ENCODE measurements at places on chromosomes 4 and X. TPM values are rescaled to one million over a fixed set of nuclear protein-coding genes. Genes with fewer than 3 reads are reported as not detected.

The SASH3 gene
- not detected for total RNA-seq

DNA sequence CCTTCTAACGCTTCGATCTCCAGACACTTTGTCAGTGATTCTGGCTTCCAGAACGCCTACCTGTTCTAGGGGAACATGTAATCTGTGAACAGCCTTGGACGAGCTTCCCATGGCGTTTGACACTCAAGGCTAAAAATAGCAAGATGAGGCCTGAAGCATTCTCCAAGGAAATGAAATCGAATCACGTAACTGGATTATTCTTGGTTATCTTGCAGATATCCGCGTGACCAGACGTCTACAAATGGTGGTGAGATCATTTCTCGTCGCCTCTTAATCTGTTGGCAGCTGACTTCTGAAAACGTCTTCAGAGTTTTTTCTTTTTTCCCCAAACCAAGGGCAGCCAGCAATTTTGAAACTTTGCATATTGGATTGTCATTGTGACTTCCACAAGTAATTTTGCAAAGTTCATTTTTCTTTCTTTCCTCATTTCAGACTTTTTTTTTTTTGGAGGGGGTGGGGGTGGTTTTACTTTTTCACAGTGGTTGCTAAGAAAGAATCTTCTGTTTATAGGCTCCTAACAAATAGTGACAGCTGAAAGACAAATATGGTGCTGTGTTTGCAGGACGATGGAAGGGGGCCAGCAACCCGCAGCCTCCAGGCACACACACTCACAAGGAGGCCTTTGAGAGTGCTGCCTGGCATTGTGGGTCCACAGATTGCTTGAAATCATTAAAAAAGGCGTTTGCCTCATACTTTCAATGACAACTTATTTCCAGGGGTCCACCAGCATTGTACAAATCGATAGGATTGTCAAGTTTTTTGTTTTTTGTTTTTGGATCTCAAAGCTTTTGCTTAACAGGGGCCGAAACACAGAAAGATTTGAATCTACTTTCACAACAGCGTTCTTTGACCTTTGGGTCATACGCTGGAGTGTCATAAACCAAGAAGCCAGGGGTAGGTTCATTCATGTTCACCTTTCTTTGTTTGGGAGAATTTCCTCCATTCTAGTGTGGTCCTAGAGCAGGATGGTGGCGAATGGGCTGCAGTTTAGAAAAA lies 32.4 kb upstream of the PDLIM3 start:
- H3K36me3 ChIP-seq: peaks cover 3% of the 10 kb centered on the region
- H3K27me3 ChIP-seq: no peaks in the 10 kb centered on the region
- peak; percentile 18 for DNase-seq
- peak overlapping the region; percentile 97 for H3K27ac ChIP-seq
- H3K4me3 ChIP-seq: peak overlapping the region; percentile 61

The MECP2 gene
- 51.0 TPM for total RNA-seq

The CT45A8 gene
- not detected for total RNA-seq

The COL4A6 gene
- total RNA-seq: 21.5 TPM

The DMD gene
- 9.7 TPM for total RNA-seq

The PAGE5 gene
- not detected for total RNA-seq

GRCh38 chr4:159682996-159683395 lies 580.1 kb downstream of the RAPGEF2 start:
- no peaks in the 10 kb centered on the region for H3K36me3 ChIP-seq
- peaks cover 22% of the 10 kb centered on the region for H3K4me1 ChIP-seq
- DNase-seq: no peak

DNA sequence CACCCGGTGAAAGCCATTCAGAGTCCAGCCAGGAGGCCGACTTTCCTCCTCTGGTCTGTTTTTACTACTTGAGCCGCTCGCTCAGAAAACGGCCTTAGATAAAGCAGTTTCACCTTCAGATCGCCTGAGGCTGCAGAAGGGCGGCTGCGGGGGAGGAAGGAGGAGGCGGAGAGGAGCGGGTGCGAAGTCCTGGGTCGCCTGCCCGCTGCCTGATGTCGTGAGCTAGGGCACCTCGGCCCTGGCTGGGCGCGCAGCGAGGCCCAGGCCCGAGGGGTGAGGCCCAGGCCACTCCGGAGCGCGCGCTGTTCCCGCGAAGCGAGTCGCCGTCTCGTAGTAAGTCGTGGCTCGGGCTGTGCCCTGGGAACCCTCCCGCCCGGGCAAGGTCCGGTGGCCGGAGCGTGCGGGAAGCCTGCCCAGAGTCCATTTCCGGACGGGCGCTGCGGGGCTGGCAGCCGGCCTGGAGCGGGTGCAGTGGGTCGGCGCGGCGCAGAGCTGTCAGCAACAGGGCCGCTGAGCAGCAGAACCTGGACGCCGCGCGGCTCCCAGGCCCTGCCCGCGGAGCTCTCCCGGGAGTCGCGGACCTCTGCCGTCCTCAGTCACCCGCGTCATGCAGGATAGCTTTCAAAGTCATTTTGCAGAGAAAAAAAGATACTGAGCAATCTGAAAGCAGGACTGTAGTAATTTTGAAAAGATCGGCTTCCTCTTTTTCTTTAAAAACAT lies 18.6 kb downstream of the TRIM2 start:
- no peaks in the 10 kb centered on the region for H3K27me3 ChIP-seq
- H3K27ac ChIP-seq: peak overlapping the region; percentile 97
- peak; percentile 44 for DNase-seq
- H3K4me1 ChIP-seq: peaks cover 69% of the 10 kb centered on the region
- peak overlapping the region; percentile 95 for H3K4me3 ChIP-seq

The SGMS2 gene
- total RNA-seq: 1.6 TPM

Data from neural crest cell (in vitro differentiated cells).